Cerebellum (tissue), 4 donors: ENCODE measurements at places on chromosomes 1 and 21.

DNA sequence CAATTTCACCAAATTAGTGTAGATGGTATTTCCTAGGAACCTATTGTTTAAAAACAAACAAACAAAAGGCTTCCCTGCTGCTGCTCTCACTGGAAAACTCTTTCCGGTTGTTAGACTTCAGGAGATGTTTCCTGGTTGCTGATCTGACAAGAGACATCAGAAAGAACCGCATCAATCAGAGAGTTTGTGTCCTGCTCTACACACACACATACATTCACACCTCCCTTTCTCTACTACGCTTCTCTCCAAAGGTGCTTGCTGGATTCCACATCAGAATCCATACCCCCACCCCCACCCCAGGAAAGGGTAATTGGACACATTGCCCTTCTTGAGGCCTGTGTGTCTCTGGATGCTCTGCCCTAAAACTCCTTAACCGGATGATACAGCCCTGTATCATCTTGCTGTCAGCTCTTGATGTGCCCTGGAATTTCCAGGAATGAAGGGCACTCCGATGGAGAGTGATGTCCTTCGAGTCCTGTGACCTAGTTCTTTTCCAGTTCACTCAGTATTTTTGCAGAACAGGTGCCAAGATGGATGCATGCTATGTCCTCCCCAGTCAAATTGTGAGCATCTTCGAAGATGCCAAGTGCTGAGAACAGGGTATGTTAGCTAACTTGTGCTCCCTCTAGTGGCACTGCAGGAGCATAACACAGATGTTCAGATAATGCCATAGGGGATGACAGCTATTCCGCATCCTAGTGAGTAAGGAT lies 113.7 kb upstream of the SLC35F3 start:
- peak; percentile 88 for DNase-seq

DNA sequence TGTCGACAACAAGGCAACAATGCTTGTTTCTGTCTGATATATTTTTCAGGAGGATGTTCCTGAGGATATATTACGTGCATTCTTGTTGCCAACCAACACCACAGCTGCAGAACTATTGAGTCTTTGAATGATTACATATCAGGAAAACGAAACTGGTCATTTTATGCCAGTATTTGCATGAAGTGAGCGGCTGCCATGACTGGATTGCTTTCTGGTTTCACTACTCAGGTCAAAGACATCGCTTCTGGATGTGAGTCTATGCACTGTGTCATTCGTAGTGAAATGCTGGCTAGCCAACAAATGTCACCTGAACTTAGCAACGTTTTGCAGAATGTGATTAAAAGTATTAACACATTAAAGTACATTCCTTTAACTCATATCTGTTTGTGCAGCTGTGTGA lies 35.8 kb upstream of the OLFM3 start:
- no peak for DNase-seq

DNA sequence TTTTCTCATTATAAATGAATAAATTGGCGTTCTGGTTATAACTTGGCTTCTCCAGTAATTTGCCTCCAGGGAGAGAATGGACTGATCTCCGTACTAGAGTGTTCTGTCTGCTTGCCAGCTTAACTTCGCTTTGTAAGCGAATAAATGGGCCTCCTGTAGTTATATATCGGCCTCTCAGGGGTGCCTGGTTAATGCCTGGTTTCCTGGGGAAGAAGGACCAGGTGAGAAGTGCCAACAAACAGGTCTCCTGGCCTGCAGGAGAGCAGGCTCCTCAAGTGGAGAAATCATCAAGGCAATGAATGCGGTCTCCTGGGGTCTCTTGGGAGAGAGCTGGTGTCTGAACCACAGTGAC lies 107.4 kb upstream of the SERBP1 start:
- DNase-seq: no peak

GRCh38 chr1:209883341-209883971 lies 54.6 kb upstream of the SYT14 start:
- DNase-seq: peak; percentile 55

- DNase-seq: no peak
Observed at GRCh38 chr21:28699596-28700259, 292.9 kb downstream of the LTN1 start.

DNA sequence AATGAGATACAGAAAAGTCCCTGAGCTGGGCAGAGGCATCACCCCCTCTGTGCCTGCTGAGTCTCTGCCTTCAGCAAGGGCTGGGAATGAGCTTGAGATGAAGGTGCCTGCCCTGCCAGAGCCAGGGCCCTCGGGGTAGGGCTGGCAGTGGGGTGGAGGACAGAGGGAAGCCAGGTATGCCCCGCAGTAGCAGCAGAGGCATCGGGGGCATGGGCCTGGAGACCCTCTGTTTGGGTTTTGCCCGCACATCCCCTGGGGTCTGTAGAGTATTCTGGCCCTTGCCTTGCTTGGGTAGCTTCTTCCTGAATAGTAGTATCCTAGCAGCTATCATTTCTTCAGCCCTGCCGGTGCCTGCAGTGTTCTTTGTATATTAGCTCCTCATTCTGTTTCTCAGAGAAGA lies 33.0 kb downstream of the QSOX1 start:
- no peak for DNase-seq

GRCh38 chr1:163535807-163536206 lies 214.1 kb downstream of the NUF2 start:
- no peak for DNase-seq

DNA sequence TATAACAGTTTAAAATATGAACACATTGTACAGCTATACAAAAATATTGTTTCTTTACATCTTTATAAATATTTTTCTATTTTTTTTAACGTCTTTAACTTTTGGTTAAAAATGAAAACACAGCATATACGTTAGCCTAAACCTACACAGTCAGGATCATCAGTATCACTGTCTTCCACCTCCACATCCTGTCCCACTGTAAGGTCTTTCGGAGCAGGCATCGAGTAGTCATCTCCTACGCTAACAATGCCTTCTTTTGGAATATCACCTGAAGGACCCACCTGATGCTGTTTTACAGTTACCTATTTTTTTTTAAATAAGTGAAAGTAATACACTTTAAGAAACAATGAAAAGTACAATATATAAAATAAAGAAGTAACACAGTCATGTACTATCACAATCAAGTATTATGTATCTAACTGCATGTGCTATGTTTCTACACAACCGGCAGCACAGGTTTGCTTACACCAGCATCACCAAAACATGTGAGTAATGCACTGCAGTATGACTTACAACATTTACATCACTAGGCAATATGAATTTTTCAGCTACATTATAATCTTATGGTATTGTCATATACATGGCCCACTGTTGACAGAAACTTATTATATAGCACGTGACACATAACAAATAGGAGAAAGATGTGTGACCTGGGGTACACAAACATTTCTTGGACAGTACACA lies 254.4 kb downstream of the AKT3 start:
- DNase-seq: no peak

GRCh38 chr1:154158307-154159125 lies 3.6 kb upstream of the NUP210L start:
- DNase-seq: no peak
